ENCODE measurements at places on chromosomes 1 and 21.

DNA sequence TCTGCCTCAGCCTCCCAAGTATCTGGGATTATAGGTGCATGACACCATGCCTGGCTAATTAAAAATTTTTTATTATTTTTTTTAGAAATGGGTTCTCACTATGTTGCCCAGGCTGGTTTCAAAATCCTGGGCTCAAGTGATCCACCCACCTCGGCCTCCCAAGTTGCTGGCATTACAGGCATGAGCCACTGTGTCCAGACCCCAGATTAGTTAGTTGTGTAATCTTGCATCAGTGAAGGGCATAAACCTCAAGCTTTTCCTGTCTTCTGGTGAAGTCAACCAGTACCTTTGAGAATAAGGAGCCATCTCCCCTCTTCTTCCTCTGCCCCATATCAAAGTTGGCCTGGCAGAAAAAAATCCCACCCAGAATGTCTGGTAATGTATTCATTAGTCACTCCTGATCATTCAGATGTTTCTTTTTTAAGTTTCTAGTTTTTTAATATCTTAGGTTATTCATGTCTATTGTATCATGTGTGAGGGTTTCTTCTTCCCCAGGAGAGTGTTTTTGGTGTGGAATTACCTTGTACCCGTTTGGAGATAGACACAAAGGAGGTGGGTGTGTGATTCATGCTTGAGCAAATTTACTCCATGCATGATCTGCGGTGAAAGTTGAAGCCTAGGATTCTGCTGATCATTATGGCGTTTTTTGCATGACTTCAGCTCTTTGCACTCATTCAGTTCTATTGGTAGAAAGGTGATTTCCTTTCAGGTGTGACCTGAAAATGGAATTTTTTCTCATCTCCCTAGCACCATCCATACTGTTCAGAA is 144.0 kb downstream of the FMN2 start:
- DNase-seq, result no peak

GRCh38 chr1:171299342-171299741 is 14.6 kb upstream of the FMO4 start:
- no peak for DNase-seq

DNA sequence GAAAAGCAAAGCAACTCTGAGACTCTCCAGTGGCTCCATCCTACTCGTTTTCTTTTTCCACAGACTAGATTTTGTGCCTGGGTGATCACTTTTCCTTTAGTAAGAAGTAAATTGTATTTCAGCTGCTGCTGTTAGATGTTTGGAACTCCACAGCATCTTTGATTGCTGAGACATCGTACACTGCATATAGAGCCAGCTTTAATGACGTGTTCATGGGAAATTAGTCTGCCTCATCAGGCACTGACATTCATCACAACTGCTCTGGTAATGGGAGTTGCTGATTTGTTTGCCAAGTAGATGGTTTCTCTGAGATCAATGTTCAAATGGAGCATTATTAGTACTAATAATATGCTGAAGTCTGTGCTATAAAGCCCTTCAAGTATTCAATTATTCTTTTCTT is 573.8 kb upstream of the NR5A2 start:
- DNase-seq, result no peak

GRCh38 chr21:45209685-45210284 is 77.9 kb downstream of the POFUT2 start:
- DNase-seq, result no peak

Data from HS-27A (cell line).